ENCODE measurements at places on chromosomes 13 and 19.

GRCh38 chr13:27636589-27637288 lies 15.0 kb downstream of the POLR1D start:
- DNase-seq = no peak

GRCh38 chr19:30887042-30887441 lies 462.2 kb downstream of the TSHZ3 start:
- DNase-seq = no peak

DNA sequence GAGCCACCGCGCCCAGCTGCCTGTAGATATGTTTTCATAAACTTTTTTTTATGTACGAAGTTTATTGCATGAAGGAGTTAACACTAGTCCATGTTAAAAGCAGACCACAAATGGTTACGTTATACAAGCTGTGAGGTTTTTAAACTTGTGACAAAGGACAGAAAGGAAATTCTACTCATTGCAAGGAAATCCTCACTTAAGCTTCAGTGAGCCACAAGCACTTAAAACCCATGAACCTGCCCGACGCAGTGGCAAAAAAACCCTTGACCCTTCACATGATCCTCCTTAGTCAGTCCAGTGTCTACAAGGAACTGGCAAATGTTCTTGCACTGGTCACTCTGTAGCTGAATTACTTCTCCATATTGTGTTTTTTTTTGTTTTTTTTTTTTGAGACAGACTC lies 4.2 kb downstream of the MPND start:
- DNase-seq = no peak

GRCh38 chr13:99415851-99416331 lies 85.4 kb upstream of the TM9SF2 start:
- DNase-seq = peak; percentile 54

GRCh38 chr19:58366585-58367430 lies 4.3 kb upstream of the ZNF497 start:
- no peak for DNase-seq

- DNase-seq = no peak
Observed at GRCh38 chr13:32252812-32253438, 62.2 kb downstream of the ZAR1L start.

GRCh38 chr13:113329656-113330312 lies 32.7 kb downstream of the LAMP1 start:
- DNase-seq = no peak

DNA sequence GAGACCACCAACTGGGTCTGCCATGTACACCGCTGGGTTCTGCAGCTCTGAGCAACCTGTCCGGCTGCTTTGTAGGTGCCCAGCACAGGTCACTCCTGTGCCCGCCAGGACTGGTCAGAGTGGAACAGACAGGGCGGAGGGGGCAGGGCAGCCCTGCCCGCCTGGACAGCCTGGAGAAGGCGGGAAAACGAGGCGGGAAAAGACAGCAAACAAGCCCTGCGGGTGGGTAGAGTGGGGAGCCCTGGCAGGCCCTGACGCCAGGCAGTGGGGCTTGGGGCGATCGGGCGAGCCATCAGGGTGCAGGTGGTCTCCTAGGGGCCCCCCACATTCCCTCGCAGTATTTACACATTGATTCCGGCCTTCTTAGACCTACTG lies 533 bp upstream of the UHRF1 start:
- DNase-seq = no peak

DNA sequence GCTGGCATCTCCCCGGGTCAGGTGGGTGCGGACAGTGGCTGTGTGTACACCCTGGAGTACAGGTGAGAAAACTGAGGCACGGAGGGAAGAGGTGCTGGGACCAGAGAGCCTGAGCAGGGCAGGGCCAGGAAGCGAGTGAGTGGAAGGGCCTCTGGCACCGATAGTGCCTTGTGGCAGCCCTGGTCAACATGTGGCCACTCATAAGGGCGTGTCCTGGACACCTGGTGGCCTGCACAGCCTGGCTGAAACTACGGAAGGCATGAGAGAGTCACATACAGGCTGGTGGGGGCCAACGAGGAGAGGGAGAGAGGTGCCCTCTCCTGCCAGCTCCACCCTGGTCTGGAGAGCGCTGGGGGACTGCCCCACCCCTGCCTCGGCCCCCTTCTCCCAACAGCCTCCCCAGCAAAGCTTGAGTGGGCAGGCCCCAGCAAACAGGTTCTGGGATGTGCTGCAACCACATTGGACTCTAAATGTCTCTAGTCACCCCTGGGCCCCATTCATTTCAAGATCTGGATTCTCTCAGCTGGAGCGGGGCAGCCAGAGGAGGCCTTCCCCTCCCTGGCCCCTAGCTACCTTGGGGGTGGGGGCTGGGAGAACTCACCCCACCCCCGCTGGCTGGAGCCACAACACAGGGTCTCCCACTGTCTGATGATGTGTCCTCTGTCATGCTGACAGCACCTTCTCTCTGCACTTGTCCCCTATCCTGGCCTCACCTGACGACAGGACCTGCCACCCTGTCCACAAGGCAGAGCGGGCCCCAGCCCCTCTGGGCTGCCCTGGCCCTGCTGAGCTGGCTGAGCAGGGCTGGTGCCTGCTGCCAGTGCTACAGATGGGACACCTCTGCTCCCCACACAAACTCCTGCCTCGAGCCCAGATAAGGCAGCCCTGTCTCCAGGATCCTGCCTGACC lies 5.8 kb downstream of the CBARP start:
- no peak for DNase-seq

GRCh38 chr19:46513461-46514236 lies 18.0 kb upstream of the PNMA8B start:
- DNase-seq = peak; percentile 91

GRCh38 chr13:112657850-112658445 lies 31.9 kb upstream of the ATP11A start:
- peak; percentile 52 for DNase-seq

DNA sequence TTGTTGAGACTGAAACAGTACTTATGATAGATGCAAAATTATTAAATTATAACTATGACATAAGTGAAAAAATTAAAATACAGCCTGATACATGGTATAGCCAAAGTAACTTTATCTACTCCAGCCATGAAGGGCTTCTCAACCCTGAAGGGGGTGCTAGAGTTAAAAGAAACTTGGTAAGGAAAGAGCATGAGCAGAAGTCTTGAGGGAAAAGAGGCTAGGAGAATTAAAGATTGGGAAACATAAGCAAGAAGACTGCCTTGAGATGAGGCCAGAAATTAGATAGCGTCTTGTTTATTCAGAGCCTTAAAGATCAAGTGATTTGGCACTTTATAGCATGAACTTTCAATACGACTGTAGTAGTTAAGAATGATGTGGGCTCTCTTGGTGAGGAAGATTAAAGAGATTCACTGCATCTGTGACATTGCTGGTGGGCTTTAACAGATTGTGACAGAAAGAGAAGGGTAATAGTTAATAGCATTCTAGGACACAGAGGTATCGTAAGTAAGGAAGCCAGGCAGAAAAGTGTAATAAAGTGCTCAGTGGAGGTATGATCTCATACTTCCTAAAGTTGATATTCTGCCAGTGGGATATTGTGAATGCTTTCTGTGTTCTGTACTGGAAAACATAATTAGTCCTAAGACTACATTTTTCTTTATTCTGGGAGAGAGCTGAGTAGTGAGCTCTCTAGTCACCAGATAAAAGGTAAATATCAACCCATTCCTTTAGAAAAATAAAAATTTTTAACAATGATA lies 385.4 kb upstream of the PRR20A start:
- no peak for DNase-seq

- no peak for DNase-seq
Observed at GRCh38 chr19:4326837-4327251, 11.8 kb downstream of the STAP2 start.

DNA sequence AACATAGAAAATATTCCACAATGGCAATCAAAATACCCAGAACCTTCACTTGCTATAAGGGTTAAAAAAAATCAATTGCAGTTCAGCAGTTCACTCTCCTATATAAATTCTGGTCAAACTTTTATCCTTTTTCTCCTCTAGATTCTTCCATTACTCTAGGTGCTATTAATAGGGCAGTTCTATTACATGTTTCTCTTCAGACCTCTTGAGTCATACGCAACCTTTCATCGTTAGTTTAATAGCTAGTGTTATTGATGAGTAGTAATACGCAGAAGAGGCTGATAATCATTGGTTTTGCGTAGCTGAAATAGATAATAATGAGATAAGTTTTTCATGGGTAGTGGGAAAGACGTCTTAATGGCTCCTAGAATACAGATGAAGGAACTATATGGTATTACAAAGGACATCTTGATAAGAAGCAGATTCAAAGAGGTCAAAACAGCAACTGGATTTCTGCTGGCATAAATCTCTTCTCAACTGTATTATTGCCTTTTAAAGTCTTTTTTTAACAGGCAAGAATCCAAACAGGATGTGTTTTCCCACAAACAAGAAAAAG lies 118.3 kb upstream of the STARD13 start:
- no peak for DNase-seq

- peak; percentile 85 for DNase-seq
Observed at GRCh38 chr19:19627621-19628500, at the start of gene LPAR2. TSS of gene LPAR2 (minus strand) at chr19:19628220. CDS start at chr19:19627275, 945 bp downstream.

DNA sequence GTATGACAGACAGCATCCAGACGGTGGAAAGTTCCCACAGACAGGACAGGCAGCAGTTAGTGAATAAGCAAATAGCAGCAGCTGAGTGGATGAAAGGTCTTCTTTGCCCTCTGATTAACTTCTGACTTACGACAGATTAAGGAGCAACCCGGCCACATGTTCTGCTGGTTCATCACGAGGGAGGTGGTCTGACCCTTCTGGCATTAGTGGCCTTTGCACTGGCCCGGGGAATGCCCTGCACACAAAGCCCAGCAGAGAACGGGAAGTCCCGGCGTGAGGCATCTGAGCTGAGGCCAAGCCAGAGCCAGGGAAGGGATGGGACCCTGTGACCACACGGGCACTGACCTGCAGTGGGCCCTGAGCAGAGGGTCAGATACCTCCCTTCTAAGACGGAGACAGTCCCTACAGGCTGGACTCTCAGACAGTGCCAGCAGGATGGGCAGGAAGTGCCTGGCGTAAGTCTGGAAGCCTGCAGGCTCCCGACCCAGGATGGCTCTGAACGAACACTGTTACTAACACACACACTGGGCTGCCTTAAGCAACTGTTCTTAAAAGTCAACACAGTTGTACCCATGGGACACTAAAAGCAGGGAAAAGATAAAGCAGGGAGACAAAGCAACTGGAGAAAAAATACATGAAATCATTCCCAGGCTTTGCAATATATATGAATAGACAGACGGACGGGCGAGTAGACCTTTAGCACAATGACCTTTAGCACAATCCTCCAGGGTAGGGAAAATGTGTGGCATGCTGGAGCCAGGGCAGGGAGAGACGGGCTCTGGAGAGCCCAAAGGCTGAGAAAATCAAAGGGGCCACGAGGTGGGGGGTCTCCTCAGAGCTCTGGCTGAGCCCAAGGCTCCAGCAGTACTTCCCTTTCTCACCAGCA lies 6.3 kb downstream of the C19orf12 start:
- peak; percentile 26 for DNase-seq

- DNase-seq = peak; percentile 52
Observed at GRCh38 chr19:55700813-55701212, 25.8 kb downstream of the EPN1 start.

DNA sequence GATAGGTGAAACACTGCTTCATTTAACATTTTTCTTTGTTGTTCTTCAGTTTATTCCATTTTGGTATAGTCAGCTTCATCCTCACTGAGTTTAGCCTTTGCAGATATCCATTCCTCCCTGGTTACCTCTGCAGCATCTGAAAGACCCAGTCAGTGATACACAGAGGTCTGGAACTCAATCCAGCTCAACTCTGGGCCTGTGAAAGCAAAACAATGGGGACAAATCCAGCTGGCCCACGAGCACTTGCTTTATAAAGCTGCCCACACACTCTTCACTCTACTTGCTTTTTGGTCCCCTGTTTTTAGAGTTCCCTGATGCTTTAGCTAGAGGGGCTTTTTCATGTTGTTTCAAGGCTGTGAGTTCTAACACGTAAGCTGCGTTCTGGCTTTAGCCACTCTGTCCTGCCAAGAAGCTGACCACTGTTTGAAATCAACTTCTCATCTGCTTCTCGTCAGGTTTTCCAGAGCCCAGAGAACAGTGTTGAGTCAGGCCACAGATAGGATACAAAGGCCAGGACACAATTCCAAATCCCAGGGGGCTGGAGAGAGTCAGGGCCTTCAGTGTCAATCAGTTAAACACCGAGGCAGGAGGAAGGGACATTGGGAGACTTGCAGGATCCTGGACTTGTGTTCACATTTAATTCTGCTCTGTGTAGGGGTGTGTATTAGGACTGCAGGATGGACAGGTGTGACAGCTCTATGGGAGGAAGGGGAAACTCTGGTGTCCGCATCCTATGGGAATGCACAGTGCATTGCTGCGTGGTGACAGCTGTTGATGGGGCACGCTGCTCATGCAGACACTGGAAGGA lies 83.5 kb upstream of the RNF113B start:
- no peak for DNase-seq

GRCh38 chr13:29956853-29957252 lies 106.4 kb upstream of the UBL3 start:
- DNase-seq = no peak

DNA sequence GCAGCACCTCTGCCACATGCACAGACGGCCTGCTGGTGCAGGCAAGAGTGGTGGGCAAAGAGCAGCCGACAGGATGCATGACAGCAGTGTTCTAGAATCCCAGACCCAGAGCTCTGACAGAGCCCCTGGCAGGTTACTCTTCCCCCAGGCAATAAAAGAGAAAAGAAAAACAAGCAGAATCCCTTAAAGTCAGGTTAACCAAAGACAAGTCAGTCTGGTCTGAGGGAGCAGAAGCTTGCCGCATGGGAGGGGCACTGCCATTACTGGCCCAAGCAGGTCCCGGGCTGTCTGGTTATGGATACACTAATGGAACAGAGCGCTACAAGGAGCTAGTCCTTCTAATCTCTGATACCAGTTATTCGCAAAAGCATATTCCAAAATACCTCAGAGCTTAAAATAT lies 36.1 kb upstream of the DOCK9 start:
- DNase-seq = no peak

GRCh38 chr13:80126389-80127068 lies 214.4 kb downstream of the SPRY2 start:
- DNase-seq = no peak

GRCh38 chr13:114198556-114198955 lies 19.5 kb downstream of the CFAP97D2 start:
- no peak for DNase-seq

DNA sequence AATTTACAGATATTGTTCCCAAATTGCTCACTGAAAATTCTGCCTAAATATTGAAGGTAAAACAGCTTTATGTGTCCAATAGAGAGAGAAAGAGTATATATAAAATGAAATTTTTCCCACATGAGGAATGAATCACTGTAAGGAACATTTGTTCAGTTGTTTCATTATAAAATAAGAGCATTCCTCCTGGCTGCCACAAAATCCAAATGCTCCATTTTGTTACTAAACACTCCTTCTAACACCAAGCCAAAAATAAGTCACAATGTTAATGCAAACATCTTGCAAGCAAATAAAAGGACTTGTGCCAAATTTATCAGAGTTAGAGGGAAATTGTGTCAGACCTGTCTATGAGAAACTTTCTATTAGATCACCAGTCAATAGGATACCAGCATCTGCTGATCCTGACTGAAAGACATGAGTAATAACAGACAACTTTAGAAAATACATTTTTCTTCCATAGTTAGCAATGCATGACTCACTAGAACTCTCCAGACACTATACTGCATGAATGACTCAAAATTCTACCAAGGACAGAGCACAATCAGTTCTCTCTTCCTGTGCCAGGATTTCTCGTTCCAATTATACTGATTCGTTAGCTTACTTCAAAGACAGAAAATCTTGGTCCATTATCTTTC lies 83.5 kb upstream of the FNDC3A start:
- no peak for DNase-seq
